T1000 (cell line): ENCODE measurements at places on chromosomes 16 and 17.
A peak's percentile ranks its signal among the peaks of the same experiment; 100 is the strongest.

GRCh38 chr17:32319548-32319905, 22.4 kb downstream of the C17orf75 start:
- peak; percentile 20 for DNase-seq

DNA sequence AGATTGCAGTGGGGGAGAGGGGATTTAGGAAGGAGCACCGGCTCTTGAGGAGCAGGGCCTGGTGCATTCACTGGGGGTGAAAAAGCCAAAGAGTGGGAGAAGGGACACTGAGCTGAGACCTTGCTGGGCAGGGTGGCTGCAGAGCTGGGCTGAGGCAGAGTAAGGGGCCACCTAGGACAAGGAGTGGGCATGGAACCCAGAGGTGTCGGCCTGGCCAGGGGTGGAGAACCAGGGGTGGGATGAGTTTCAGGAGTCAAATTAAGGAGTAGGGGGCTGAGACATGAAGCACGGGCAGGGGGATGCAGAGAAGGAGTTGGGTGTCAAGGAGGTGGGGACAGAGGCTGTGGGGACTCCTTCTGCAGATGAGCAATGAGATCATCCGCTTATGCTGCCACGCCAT, 20.1 kb downstream of the DNAH2 start:
- DNase-seq, result no peak

DNA sequence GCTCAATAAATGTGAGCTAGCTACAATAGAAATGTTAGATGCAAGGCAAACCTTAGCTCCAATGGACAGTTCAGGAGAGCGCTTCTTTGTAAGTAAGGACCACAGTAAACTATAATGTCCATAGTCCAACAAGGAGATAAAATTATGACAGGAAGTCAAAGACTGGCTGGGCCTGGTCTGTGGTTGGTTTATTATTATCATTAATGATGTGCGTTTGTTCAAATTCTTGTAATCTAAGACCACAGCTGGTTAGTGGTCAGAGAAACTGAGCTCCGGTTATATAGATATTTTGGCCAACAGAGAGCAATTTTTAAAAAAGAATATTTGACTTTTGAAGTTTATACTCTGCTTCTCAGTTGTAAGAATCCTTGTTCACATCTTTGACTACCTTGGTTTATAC, 4.7 kb upstream of the CMTM2 start:
- DNase-seq, result no peak

GRCh38 chr17:732902-733720, 715 bp downstream of the TLCD3A start:
- no peak for DNase-seq

- DNase-seq, result no peak
Measured at GRCh38 chr16:84950906-84951305, 60.4 kb downstream of the ZDHHC7 start.

DNA sequence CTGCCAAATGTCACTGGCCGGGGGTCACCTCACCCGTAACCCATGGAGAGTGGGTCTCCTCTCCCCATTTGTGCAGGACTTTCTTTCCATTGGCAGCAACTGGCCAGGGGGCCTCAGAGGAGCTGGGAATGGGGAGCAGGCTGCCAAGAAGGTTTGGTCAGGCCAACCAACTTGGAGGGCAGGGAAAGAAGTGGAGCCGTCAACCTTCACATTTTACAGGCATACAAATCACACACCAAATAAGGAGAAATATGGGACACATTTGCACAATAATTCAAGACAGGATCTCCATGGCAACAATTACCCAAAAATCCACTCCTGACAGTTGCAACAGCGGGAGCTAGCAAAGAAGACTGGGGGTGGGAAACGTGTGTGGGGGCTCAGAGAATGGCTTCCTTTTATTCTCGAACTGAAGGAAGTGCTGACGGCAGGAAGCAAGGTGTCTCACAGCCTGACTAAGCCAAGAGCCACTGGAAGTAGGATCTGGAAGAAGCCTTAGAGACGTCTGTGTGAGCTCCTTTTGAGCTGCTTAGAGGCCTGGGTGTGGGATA, 20.9 kb downstream of the RPRML start:
- DNase-seq, result no peak

DNA sequence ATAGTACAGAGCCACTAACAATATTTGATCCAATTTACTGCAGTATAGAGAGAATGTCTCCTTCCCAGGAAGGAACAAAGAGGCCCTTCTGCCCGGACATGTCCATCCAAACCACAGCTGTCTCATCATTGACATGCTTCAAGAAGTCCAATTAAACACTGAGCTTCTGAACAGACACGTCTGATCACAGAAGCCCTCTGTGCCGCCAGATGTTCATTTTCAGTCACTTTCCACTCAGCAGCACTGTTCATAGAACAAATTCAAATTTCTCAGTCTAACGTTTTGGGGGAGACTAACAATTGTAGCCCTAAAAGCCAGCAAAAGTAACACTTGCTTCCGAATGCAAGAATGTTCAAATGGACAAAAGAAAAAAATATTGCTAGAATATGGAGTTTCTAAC, 15.3 kb downstream of the ZC3H7A start:
- no peak for DNase-seq

DNA sequence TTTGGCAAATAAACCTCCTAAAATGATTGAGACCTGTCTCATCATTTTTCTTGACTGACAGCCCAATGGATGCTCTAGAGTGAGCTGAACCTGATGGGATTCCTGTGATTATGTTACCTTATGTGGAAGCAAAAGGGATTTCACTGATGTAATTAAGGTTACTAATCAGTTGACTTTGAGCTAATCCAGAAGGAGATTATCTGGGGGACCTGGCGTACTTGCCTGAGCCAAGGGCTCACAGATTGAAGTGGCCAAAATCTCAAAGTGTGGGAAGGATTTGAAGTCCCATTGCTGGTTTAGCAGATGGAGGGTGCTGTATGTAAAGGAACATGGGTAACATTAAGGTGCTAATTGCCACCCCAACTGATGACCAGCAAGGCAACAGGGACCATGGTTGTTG, 214.0 kb downstream of the CPPED1 start:
- DNase-seq, result no peak

DNA sequence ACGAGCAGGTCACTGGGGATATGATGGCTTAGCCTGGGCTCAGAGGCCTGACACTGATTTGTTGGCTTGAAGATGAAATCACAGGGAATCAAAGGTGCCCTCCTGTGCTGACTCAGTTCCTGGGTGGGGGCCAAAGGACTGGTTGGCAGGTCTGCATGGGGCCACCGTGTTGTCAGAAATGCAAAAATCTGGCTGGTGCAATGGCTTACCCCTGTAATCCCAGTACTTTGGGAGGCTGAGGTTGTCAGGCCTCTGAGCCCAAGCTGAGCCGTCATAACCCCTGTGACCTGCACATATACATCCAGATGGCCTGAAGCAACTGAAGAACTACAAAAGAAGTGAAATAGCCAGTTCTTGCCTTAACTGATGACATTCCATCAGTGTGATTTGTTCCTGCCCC, 314.2 kb downstream of the WWOX start:
- no peak for DNase-seq

DNA sequence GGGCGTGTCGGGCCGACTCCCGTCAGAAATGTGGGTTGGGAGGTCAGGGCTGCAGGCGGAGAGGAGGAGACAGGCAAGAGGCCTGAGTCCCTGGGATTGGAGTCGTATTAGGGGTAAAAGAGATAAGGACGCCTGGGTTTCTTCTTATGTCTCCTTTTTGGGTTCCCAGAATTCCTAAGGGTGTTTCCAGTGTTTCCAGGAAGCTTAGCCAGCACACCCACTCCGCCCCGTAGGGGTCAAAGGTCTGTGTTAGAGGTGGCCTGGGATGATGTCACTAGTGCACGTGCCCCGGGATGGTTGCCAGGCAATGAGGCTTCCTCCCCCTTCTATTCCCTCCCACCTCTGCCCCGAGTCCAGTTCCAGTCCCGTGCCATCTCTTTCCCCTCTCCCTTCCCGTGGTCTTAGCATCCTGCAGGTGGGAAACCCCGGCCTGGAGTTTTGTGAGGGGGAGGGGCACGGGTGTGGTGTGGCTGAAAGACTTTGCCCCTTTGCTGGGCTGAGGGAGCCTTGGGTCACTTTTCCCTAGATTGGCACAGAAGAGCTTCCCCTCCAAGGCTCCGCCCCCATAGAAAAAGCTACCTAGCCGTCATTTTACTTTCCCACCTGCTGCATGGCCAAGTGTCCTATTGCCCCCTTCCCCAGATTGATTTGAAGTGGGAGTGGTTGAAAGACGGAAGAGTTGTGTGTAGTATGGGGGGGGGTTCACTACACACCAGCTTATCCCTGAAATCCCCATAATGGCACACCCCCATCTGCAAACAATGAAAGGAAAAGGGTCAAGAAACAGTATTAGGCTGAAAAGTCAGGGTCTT, 2.8 kb downstream of the KDM6B start:
- peak; percentile 89 for DNase-seq

DNA sequence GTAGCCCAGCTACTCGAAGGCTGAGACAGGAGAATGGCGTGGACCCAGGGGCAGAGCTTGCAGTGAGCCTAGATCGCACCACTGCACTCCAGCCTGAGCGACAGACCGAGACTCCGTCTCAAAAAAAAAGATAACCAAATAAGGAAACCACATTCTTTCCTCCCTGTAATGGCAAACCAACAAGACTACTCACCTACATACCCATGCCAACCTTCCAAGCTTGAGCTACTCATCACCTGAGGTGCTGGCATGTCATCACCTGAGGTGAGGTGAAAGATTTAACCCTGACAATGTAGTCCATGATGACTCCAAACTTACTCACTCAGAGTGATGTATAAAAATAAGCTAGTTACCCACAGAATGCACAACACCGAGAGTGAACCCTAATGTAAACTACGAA, 85.2 kb downstream of the SMG6 start:
- DNase-seq, result no peak

DNA sequence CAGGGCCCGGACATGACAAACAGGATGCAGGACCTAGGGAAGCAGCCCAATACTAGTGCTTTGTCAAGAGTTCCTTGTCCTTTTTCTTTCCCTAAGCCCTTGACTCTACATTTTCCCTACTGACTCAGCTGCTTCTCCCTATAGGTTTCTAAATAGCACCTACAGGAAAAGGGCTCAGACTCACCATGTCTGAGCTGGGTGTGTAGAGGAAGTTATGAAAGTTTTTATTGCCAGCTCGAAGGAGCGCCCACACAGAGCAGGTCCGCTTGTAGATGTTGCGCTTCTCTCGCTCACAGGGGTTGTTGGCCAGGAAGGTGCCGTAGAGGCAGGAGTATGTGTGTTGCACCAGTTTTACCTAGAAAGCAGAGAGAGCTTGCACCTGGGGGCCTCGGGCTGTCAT, 10.6 kb downstream of the MTMR4 start:
- no peak for DNase-seq

DNA sequence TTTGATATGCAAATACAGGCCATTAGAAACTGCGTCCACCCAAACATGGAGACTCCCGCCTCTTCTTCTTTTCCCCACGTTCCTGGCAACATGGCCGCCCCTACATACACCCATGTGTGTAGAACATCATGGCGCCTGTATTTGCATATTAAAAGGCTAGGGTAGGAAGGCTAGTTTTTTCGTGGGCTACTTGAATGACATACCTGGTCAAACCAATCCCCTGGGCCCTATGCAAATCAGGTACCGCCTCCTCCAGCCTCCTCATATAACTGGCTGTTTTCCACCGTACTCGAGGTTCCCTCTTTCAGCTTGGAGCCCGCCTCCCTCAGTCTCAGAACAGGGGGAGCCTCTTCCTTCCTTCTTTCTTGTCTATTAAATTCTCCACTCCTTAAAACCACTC, 840 bp upstream of the CD300LB start:
- no peak for DNase-seq

GRCh38 chr17:60170835-60171752, 21.3 kb downstream of the CA4 start:
- no peak for DNase-seq

DNA sequence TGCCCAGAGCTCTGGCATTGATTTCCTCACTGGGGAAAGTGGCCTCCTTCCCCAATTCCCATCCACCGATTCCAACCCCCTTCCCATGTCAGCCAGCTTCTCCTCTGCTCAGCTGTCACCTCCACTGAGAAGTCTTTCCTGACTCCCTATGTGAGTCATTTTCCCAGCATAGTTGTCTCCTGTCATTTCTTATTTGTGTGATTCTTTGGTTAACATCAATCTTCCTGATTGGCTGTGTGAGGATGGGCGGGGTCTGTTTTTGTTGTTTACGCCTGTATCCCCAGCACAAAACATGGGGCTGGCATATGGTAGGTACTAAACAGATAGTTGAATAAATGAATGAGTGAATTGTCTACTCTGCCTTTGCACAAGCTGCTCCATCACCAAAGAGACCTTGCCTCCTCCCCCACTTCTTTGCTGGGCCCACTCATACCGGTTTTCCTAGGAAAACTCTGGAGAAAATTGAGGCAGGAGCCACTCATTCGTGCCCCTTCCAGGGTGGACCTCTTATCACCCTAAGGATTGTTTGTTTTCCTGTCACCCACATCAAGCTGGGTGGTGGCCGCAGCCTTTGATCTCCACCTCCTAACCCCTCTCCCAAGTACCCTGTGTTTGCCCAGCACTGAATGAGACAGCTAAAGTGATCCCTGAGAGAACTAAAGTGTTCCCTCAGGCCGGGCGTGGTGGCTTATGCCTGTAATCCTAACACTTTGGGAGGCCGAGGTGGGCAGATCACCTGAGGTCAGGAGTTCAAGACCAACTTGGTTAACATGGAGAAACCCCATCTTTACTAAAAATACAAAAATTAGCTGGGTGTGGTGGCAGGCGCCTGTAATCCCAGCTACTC, 1.2 kb upstream of the GRB7 start:
- DNase-seq, result no peak

DNA sequence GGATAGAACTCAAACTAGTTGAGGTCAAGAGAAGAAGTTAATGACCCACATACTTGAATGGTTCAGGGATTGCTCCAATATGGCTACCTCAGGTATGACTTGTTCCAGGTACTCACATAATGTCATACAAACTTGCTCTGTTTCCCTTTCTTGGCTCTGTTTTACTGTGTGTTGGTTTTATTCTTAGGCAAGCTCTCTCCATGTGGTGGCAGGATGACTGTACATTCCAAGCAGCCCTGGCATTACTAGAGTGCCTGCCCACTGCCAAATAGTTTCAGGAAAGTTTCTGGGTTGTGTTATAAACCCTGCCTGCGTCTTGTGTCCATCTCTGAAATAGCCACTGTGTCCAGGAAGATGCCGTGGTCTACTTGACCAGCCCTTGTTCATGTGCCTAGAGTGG, 476.8 kb downstream of the SHISA9 start:
- no peak for DNase-seq

- DNase-seq, result no peak
Measured at GRCh38 chr17:1201132-1201702, 21.4 kb upstream of the ABR start.

DNA sequence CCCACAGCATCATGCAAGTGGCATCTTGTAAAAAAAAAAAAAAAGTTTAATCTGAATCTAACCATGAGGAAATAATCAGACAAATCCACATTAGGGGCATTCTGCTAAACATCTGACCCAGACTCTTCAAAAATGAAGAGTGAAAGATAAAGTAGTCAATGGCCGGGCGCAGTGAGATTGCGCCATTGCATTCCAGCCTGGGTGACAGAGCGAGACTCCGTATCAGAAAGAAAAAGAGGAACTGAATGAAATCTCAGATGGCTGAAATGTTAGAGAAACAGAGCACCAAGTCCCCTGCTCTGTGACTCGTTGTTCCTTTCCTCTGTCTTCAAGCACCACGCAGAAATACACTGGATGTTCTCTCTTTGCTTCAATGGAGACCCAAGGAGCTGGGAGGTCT, 12.7 kb upstream of the RNF135 start:
- DNase-seq, result no peak

GRCh38 chr17:69198238-69198637, 30.4 kb downstream of the ABCA10 start:
- DNase-seq, result no peak
